ENCODE measurements at places on chromosomes 7 and 10. TPM values are rescaled to one million over a fixed set of nuclear protein-coding genes. Genes with fewer than 3 reads are reported as not detected.
A peak's percentile ranks its signal among the peaks of the same experiment; 100 is the strongest.

DNA sequence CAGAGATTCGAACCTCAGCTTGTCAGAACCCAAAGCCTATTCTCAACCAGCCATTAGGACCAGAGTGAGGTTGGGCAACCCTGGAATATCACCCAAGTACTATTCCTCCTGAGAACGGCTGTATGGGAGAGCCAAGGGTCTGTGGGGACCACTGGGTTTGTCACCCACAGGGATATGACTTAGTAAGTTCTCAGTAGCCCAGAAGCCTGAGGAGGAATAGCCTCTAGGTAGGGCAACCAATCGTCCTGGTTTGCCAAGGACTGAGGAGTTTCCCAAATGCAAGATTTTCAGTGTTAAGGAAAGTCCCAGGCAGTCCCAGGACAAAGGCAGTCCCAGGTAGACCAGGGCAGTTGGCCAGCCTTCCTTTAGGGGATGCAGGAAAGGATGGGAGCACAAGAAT is 46.7 kb downstream of the PNLIPRP2 start:
- DNase-seq = no peak

The SCD gene
- total RNA-seq = 91.2 TPM

The HMX3 gene
- not detected for total RNA-seq

The SOSTDC1 gene
- total RNA-seq = 2.4 TPM

DNA sequence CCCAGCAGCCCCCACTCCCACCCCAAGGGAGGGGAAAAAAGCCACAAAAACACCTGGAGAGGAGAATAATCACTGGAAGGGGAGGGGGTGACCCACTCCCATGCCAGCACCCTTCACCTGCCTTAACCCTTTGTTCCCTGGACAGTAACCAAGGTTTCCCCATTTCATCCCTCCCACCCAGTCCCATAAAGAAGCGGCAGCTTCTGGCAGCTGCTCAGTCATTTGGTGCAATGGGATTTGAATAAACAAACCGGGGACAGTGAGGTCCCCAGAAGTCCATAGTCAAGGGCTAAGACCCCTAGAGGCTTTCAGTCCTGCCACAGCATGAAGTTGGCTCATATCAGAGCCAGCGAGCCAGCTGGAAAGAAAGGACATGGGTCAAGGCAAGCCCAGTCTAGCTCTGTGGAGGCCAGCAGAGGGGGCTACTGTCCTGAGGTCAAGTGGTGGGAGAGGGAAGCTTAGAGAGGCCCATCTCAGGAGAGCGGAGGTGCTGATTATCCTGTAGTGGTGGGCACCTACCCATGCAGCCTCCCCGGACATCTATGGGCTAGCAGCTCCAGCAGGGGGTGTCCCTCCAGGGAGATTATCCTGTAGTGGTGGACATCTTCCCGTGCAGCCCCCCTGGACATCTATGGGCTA is 58.9 kb upstream of the LBX1 start:
- DNase-seq = peak; percentile 38

The SEMA3A gene
- 36.0 TPM for total RNA-seq

The MINPP1 gene
- 20.8 TPM for total RNA-seq

DNA sequence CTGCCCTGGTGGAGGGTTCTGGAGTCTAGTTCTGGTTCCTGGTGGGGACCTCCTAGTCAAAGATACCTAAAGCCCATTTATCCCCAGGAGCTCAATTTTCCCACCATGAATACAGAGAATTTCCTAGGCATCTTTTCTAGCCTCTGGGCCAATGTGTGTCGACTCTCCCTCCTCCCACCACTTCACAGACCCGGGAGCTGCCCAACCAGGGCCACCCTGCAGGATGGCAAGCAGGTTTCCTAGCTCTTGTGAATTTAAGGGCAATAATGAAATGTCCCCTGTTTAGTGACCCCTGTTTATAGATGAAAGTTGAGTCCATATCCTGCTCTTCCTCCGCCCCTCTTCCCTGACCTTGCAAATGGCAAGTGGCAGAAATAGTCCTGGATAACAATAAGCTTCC is 9.4 kb downstream of the DLX5 start:
- DNase-seq = no peak

The DENND2A gene
- 31.7 TPM for total RNA-seq

GRCh38 chr7:45391618-45392451 is 182.3 kb upstream of the ADCY1 start:
- DNase-seq = no peak
